ENCODE measurements at places on chromosomes 2 and 18.

DNA sequence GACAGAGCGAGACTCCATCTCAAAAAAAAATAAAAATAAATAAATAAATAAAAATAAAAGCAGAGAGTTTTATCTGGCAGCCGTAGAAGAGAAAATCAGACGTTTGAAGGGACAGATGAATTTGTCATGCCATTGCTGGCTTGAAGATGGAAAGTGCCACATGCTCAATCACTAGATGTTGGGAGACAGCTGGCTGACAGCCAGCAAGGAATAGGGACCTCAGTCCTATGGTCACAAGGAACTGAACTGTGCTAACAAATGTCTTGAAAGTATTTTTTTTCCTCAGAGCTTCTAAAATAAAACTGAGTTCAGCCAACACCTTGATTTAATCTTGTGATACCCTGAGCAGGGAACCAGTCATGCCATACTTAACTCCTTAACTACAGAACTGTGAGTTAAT, 65.4 kb downstream of the DTNA start:
- no peak for DNase-seq

DNA sequence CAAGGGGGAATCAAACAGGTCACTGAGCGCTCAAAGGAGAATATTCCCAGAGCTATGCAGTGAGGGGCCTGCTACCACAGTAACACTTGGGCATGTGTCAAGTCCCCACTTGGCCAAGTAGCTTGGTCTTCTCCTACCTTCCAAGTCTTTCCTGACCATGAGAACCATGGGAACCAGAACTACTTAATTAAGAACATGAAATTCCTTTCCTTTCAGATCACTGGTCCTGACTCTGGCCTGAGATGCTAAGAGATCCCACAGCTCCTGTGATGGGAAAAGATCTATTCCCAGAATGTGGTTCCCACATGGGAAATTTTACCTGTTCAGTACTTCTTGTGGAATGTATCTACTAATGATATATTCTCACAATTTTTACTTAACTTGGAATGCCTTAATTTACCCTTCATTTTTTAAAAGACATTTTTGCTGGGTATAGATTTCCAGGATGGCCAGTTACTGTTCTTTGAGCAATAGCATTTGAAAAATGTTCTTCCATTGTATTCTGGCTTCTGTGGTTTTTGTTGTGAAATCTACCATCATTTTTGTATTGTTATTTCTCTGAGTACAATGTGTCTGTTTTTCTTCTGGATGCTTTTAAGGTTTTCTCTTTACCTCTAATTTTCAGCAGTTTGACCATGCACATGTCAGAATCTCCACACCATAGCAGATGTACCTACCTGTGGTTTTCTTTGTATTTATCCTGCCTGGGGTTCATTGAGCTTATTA, 37.9 kb downstream of the KCNIP3 start:
- DNase-seq, result no peak

GRCh38 chr2:98028101-98028561, 32.4 kb upstream of the TMEM131 start:
- DNase-seq, result no peak

- DNase-seq, result no peak
These were observed 10.6 kb downstream of the SCG2 start for GRCh38 chr2:223591596-223591995.

- no peak for DNase-seq
These were observed 244.9 kb upstream of the MYT1L start for GRCh38 chr2:2575870-2576386.

Measured in stimulated activated CD4-positive, alpha-beta T cell treated with anti-CD3 and anti-CD28 coated beads, Interleukin-15, amount 100 ng/mL, for 1 hour (primary cell).